ENCODE measurements at places on chromosomes 11 and 22.
A peak's percentile ranks its signal among the peaks of the same experiment; 100 is the strongest.

DNA sequence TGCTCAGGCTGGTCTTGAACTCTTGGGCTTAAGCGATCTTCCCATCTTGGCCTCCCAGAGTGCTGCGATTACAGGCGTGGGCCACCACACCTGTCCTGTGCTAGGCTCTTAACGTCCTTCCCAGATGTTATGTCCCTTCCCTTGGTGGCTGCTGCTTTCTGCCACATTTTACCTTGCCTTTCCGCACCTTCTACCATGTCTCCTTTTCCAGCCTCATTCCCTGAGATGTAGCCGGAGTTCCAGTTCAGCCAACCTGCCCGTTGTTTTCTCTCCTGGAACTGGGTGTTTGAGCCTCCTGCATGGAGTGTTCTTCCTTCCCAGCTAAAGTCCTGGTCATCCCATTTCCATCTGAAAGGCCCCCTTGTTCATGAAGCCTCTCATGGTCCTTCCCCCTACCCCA is 95.3 kb downstream of the PTPRJ start:
- no peak for DNase-seq

DNA sequence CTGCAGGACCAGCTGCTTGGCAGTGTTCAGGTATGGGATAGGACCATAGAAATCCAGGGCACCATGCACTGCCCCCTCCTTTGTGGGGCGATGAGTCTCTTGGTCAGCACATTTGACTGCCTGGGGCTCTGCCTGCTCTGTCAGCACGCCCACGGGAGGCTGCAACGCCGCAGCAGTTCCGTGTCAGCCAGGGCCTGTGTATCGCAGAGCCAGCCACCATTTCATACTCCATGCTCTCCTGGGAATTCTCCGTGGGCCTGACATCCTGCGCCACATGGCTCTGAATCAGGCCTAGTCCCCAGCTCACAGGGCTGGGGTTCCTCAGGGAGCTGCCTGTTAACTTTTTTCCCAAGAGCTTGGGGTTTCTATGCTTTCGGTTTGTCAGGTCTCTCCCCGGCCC is 16.9 kb upstream of the RELT start:
- no peak for DNase-seq

GRCh38 chr11:108154591-108154990 is 33.2 kb downstream of the ACAT1 start:
- DNase-seq, result no peak

- no peak for DNase-seq
Observed at GRCh38 chr11:73404048-73404447, 27.8 kb downstream of the RELT start.

DNA sequence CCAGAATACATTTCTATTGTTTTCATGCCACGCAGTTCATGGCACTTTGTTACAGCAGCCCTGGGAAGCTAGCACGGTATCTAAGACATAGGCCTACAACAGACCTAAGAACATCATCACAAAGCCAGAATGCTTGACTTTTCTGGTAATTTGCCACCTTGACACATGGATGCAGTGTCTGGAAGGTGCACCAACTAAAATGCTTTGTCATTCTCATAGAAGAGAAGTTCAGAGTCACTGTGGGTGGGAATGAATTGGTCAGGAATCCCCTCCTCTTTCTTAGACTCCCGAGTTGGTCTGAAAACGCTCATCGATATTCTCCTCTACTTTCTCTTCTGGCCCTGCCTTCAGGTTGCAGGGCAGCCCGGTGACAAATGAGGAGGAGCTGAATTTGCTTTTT is 121.5 kb downstream of the COMMD9 start:
- no peak for DNase-seq

DNA sequence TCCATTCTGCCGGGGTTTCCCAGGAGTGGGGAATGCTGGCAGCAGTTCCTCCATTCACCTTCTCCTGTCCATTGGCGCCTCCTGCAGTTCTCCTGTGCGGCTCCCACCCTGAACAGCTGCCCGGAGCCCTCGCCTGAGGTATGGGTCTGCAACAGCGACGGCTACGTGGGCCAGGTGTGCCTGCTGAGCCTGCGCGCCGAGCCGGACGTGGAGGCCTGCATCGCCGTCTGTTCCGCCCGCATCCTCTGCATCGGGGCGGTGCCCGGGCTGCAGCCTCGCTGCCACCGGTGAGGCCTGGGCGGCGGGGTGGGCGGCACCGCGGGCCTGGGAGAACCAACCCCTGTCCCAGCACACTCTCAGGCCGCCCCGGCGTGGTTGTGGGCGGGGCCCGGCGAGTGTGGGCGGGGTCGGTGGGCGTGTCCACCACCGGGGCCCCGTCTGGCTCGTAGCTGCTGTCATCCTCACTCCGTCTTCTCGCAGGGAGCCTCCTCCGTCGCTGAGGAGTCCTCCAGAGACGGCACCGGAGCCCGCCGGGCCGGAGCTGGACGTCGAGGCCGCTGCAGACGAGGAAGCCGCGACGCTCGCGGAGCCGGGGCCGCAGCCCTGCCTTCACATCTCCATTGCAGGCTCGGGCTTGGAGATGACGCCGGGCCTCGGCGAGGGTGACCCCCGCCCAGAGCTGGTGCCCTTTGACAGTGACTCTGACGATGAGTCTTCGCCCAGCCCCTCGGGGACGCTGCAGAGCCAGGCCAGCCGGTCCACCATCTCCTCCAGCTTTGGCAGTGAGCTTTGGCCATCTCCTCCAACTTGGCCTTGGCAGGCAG is 14.0 kb upstream of the RELT start:
- DNase-seq, result no peak

DNA sequence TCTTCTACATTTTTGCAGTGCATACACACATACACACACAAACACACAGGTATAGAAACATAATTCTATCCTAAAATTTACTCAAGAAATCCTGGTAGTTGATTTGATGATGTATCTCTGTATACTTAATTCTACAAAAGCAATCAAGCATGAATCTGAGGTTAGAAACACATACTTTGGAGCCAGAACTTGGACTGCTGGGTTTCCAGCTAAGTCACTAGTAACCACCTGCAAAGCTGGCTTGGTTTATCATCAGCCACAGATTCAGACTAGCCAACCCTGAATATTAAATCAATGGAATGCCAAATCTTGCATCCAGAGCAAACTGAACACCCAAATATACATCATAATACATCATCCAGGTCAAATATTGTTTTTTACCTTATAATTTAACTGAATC is 24.8 kb upstream of the POU2AF2 start:
- DNase-seq, result no peak

DNA sequence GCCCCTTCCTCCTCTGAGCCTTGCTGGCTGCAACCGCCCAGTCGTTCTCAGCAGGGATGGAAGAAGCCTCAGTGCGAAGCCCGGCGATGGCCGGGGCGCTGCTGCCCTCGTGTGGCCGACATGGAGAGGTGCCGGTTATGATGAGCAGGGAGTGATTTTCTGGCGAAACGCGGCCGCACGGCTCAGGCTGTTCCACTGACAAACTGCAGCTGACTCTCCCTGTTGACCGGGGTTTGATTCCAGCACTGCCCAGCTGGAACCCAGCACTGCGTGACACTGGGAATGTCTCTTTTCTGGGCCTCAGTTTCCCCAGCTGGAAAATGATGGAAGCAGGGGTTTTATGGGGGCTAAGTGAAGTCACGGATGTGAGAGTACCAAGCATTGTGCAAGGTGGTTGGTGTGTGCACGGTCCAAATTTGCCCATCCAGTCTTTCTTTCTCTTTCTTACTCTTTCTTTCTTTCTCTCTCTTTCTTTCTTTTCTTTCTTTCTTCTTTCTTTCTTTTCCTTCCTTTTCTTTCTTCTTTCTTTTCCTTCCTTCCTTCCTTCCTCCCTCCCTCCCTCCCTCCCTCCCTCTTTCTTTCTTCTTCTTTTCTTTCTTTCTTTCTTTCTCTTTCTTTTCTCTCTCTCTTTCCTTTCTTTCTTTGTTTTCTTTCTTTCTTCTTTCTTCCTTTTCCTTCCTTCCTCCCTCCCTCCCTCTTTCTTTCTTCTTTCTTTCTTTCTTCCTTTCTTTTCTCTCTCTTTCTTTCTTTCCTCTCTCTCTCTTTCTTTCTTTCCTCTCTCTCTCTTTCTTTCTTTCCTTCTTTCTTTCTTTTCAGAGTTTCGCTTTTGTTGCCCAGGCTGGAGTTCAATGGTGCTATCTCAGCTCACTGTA is 25.8 kb upstream of the MPPED1 start:
- DNase-seq, result peak; percentile 35

- DNase-seq, result no peak
Observed at GRCh38 chr11:86708669-86709068, 36.3 kb upstream of the ME3 start.

DNA sequence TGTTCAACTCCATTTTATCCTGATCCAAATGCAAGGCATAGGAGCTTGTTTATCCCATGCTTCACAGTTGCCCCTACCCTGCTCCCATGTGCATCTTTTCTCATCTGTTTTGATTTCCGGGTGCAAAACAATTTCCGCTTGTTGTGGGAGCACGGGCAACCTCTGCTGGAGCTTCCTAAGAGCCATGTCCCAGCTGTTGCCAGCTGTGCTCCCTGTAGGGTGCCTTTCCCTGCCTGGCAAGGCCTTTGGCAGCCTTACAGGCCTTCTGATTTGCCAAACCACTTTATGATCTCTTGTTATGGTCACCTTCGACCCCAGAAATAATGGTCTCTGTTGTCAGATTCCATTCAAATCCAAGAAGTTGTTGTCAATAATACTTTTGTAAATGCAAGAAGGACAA is 1038.5 kb downstream of the OPCML start:
- no peak for DNase-seq

- DNase-seq, result no peak
Observed at GRCh38 chr22:27990451-27990840, 71.4 kb upstream of the PITPNB start.

DNA sequence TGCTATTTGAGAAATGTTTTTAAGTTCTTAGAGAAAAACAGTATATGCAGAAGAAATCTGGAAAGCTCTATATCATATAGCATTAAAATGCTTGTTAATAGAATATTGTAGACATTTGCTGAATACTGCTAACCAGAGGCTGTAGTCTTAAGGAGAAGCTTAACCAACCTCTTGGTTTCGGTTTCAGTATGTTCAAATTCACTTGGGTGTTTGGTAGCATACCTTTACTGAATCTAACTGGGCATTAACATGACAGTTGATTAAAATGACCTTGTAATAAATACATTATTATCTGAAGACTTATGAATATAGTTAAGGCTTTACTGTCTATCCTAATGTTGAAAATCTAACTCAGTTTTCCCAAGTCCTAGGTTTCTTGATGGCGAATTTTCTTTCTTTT is 5.4 kb downstream of the PCF11 start:
- DNase-seq, result no peak

- no peak for DNase-seq
Observed at GRCh38 chr11:117983163-117983475, 3.1 kb upstream of the IL10RA start.

DNA sequence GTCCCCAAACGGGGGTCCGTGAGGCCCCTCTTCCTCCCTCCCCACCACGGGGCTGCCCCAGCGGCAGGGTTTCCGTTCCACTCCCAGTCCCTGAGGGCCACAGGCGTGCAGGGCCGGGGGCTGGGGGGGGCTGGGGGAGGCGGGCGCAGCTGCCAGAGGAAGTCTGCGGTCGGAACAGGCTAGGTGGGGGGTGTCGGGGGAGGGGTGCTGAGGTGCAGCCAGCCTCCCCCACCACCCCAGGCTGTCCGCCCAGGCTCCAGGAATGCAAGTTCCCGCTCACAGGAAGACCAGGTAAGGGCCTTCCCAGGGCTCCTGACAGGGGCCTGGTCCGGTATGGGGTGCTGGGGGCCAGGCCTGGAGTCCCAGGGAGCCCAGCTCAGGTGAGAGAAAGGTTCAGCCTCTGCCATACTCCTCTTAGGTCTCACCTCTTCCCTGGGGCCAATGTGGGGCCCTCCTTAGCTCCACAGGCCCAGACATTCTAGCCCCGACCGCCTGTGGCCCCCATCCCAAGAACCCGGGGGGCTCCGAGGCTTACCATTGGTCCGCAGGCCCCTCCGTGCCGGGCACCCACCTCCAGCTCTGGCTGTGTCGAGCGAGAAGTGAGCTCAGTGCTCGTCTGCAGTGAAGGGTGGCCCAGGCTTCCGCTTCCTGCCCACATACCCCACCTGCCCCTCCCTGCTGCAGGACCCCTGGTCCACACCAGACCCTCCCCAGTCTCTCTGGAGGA is at the start of gene PTPRCAP:
PTPRCAP (minus strand) TSS at position 601 of the 727 bp plus-strand sequence; CDS start at position 538, 63 bp downstream.
- DNase-seq, result peak; percentile 49

DNA sequence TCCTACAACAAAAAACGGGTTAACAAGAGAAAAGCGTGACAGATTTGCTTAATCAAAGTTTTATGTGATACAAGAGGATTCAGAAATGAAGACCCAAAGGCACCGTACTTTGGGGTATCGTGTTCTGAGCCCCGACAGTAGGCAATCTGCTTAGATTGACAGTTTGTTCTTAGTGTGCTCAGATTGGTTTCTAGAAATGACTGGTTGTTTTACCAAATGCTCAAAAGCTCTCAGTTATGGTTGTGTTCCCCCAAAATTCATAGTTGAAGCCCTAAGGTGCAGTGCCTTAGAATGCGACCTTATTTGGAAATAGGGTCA is 102.7 kb downstream of the RASSF10 start:
- no peak for DNase-seq

GRCh38 chr11:123062892-123063825 is 1.2 kb upstream of the HSPA8 start:
- DNase-seq, result no peak

GRCh38 chr11:120172054-120172911 is 34.4 kb upstream of the TRIM29 start:
- peak; percentile 14 for DNase-seq

DNA sequence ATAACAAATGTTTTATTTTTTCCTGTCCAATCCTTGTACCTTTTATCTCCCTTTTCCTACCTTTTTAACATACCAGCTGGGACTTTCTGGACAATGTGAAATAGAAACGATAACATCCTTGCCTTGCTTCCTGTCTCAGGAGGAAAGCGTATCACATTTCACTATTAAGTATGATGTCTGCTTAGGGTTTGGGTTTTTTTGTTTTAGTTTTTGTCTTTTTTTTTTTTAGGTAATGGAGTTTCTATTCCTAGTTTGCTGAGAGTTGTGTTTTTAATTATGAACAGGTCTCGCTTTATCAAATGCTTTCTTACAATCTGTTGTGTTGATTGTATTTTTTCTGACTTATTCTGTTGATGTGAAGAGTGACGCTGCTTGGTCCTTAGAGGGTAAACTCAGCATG is 64.2 kb upstream of the KCNQ1OT1 start:
- DNase-seq, result no peak

GRCh38 chr11:95576146-95576845 is 213.3 kb downstream of the FAM76B start:
- no peak for DNase-seq

DNA sequence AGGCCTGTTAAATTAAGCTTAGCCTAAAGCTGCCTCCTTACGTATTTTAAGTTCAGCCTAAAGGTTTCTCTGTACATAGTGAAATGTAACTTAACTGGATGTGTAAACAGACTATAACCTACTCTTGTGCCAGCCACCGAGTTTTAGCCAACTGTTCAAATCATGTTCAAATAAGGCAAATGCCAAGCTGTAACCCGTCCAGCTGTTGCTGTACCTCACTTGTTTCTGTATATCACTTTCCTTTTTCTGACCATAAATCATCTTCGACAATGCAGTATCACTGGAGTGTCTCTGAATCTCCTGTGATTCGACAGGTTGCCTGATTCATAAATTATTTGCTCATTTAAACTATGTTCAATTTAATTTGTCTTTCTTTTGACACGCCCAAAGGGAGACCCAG is 4.0 kb upstream of the PLAAT5 start:
- no peak for DNase-seq
